ENCODE measurements at places on chromosomes 13 and 19.
A peak's percentile ranks its signal among the peaks of the same experiment; 100 is the strongest.

GRCh38 chr19:10864538-10864899 is 6.8 kb upstream of the CARM1 start:
- peak; percentile 36 for DNase-seq

DNA sequence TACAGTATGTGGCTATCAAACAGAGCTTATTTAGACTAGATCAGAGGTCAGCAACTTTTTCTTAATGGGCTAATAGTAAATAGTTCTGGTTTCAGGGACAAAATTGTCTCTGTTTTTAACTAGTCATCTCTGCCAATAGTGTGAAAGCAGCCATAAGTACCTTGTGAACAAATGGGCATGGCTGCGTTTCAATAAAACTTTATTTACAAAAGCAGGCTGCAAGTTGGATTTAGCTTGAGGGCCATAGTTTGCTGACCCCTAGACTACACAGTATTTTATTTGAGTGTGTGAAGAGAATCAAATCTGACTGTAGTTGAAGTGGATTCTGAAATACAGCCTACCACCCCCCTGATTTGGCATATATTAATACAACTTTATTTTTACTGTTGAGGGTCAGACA is 75.6 kb downstream of the SCEL start:
- no peak for DNase-seq

DNA sequence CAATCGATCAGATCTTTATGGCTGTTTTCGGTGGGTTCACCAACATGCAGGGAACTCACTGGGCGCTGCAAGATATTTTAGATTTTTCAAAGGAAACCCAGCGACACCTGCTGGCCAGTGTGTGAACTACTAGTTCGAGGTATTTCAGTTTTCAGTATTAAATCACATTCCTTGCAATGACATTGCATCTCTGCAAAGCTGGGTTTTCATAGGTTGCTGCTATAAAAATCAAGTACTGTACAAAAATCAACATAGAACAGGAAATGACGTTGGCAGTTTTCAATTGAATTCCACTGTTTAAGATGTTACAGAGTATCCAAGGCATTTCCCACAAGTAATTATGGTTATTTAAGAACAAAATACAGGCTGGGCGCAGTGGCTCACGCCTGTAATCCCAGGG is 17.6 kb downstream of the LIG1 start:
- DNase-seq = peak; percentile 10

DNA sequence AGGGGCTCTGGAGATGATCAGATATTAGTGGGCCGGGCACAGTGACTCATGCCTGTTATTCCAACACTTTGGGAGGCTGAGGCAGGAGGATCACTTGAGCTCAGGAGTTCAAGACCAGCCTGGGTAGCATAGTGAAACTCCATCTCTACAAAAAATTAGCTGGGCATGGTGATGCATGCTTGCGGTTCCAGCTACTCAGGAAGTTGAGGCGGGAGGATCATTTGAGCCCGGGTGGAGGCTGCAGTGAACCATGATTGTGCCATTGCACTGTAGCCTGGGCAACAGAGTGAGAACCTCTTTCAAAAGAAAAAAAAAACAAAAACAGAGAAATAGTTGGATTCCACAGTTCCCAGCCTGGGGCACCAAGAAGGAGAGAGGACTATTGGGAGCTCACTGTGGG is 17.9 kb upstream of the SHFL start:
- DNase-seq = no peak

GRCh38 chr13:51814825-51815650 is 11.1 kb upstream of the DHRS12 start:
- no peak for DNase-seq

DNA sequence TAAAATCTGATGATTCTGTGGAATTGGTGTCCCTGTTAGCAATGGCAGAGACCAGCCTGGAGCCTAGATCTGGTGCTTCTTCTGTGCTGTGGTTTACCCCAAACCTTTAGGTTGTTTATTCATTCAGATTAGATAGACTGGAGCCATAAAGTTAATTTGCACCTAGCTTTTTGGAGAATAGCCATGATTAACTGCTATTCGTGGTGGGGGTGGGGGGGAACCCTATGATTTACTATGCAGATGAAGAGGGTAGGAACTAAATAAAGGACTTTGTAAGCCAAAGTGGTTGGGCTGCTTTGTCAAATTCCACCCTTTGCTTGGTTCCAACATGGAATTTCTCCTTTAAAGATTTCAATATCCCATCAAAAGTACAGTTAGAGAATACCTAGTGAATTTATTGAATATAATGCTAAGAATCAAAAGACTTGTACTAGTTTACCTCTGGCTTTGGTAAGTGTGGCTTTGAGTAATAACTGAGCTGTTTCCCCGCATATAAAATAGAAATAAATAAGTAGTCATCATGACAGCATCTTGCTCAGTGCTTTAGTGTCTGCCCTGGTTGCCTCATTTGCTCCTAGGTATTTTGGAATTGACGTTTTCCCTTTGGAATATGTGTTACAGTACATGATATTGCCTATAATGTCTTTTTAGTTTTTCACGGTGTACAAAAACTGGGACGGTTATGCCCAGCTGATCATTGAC is 27.6 kb downstream of the SKA3 start:
- no peak for DNase-seq

GRCh38 chr19:40450664-40451063 is 6.5 kb upstream of the SERTAD3 start:
- no peak for DNase-seq

GRCh38 chr19:45263013-45263412 is 11.9 kb downstream of the MARK4 start:
- no peak for DNase-seq

DNA sequence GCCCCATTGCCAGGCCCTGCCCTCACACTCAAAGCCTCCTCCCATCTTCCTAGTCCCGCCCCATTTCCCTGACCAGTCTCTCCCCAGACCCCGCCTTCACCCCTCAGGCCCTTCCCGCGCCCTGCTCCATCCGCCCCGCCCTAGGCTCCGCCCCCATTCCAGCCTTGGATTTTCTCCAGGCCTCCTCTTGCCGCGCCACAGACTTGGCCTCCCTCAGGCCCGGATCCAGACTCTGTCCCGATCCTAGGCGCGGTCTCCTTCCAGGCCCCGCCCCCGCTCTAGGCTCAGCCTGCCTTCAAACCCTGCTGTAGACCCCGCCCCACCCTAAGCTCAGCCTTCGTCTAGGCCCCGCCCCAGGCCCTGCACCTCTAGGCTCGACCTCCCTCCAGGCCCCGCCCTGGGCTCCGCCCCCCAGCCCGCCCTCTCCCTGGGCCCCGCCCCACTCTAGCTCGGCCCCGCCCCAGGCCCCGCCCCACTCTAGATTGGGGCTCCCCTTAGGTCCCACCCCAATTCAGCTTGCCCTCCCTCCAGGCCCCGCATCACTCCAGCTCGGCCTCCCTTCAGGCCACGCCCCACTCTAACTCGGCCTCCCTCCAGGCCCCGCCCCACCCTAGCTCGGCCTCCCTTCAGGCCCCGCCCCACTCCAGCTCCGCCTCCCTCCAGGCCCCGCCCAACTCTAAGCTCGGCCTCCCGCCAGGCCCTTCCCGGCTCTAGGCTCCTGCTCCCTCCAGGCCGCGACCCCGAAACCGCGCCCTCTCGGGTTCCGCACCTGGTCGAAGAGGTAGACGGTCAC is 18.5 kb downstream of the LMTK3 start:
- DNase-seq = peak; percentile 91

DNA sequence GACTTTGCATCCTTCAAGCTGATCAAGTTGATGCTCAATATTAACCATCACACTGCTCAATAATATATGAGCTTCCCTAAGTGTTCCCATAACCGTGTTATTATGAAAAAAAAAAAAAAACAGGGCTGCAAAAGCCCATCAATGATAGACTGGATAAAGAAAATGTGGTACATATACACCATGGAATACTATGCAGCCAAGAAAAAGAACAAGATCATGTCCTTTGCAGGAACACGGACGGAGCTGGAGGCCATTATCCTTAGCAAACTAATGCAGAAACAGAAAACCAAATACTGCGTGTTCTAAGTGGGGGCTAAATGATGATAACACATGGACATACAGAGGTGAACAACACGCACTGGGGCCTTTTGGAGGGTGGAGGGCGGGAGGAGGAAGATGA is 58.3 kb downstream of the CACNA1A start:
- no peak for DNase-seq

DNA sequence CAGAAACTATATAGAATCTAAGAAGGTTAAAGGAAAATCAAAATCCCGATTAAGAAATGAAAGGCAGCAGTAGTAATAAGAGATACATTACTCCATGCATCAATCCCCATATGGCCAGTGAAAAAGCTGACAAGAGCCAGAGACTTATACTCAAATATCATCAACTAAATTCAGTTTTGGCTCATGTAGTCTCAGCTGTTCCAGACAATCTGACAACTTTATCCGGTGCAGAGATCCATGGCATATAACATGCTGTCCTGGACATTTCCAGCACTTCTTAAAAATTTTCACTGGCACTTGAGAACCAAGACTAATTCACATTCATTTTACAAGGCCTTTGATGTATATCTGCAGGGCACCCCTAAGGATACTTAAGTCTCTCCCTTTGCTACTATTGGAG is 255.7 kb upstream of the KLHL1 start:
- DNase-seq = no peak

DNA sequence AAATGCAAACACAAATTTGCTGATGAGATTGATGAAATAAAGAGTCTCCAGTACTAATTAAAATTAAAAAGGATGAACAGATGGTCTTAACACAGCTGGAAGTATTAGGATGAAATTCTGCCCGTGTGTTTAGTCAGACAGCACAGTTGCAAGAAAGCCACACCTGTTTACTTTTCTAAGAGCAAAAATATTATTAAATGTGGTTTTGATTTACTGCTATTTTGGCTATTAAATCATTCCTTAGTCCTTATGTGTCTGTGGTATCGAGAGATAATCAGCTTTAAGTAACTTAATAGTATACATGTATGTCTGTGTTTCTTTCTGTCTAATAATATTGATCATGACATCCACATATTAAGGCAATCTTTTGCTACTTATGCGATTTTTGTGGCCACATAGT is 494.9 kb downstream of the GPC6 start:
- no peak for DNase-seq

DNA sequence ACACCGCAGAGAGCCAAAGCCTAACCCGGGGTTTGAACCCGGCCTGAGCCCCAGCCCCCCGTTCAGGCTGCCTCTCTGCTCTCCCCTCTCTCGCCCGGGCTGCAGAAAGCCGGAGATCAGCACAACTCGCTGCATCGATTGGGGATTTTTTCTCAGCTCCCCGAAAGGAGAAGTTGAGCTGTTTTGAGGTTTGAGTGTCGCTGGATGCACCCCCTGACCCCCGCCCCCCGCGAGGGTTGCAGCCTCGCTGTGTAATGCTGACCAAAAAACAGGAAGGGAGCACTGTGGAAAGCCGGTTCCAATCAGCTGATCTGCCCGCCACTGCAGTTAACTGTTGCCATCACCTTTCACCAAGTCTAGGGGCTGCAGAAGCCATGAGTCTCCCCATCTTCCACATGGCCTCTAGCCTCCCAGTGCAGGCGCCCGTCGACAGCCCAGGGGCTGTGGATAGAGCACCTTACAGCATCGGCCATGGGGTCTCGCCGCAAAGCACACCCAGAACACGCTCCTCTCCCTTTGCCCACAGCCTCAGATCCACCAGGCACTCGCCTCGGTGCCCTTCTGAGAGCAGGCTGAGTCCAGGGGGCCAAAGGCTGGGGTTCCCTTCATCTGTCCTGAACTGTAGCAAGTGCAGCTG is 34.5 kb downstream of the MYO9B start:
- DNase-seq = no peak

- no peak for DNase-seq
Measured at GRCh38 chr19:6837525-6837924, 49.9 kb upstream of the ADGRE1 start.

- DNase-seq = peak; percentile 86
Measured at GRCh38 chr13:24671386-24672113, 8.7 kb upstream of the ATP12A start.

- DNase-seq = no peak
Measured at GRCh38 chr19:14019100-14019499, 8.8 kb upstream of the RLN3 start.

DNA sequence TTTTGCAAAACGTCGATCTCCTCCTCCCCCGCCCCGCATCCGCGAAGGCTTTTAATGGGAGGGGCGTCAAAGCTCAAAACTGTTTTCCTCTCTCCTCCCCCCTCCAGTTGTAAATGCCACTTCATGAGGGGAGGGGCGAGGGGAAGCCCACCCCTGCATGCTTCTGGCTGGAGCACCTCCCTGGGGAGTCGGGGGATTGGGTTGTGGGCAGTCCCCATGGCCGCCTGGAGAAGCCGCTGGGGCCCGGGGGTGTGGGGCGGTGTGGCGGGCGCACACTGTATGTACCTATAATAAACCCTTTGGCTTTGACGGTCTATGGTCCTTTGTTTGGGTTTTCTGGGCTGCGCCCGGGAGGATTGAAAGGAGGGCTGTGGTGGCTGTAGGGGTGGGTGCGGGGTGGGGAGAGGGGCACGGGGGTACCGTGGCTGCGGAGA is 505 bp upstream of the SHKBP1 start:
- DNase-seq = no peak

DNA sequence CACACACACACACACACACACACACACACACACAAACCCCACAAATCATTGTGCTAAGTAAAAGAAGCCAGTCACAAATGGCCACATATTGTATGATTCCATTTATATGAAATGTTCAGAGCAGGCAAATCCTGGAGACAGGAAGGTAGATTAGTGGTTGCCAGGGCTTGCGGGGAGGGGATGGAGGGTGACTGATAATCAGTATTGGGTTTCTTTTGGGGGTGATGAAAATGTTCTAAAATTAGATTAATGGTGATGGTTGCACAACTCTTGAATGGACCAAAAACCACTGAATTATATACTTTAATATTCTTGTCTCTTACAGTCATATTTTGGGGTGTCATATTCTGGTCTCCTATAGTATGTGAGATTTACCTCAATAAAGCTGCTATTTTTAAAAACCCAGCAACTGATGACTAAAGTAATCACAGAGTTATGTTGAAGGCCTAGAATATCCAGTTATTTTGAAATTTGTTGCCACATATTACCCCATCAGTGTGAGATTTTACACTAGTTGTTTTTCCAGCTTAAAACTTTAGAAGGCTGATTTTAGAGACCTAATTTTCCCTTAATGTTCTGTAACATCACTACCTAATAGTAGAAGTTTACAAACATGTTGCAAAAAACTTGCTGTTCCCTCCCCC is 20.3 kb downstream of the FLT1 start:
- peak; percentile 53 for DNase-seq

DNA sequence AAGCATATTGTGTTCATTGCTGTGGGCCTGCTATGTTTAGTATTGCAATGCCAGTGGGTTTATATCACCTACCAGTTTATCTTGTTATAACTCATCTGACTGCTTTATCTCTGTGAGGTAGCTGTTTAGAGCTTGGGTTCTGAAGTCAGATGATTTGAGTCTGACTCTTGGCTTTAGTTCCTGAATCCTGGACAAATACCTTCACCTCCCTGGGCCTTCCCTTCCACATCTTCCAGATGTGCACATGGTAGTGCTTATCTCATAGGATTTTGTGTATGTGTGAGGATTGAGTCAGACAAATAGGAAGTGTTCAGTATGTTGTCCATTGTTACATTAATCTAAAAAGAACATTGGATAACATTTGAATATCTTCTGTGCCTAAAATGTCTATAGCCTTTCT is 63.5 kb upstream of the ANKRD10 start:
- DNase-seq = no peak
